ENCODE measurements at places on chromosomes 3 and 15. TPM values are rescaled to one million over a fixed set of nuclear protein-coding genes. Genes with fewer than 3 reads are reported as not detected.

Gene SIDT1
- total RNA-seq: not detected

Gene CNOT10
- total RNA-seq: 15.1 TPM

- no peak for DNase-seq
Observed at GRCh38 chr3:4512895-4513616, 19.9 kb downstream of the ITPR1 start.

GRCh38 chr15:76236350-76236749 lies 74.9 kb downstream of the ETFA start:
- DNase-seq: no peak

- DNase-seq: no peak
Observed at GRCh38 chr3:58508437-58508836, 16.5 kb downstream of the KCTD6 start.

DNA sequence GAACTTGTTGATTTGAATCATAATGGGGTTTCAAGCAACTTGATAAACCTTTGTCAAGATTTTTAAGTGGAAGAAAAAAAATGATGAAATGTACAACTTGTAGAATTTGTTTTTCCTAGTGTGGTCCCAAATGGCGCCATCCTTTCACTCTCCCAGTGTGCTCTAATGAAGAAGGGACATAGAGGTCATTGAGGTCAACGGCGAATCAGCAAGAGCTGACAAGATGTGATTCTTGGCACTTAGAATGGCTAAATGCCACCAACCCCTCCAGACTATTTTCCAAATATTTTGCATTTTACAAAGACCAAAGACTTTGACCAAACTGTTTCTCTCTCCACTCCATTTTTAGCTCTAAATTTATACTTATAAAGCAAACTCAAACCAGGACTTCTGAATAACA lies 320.2 kb upstream of the MME start:
- no peak for DNase-seq

DNA sequence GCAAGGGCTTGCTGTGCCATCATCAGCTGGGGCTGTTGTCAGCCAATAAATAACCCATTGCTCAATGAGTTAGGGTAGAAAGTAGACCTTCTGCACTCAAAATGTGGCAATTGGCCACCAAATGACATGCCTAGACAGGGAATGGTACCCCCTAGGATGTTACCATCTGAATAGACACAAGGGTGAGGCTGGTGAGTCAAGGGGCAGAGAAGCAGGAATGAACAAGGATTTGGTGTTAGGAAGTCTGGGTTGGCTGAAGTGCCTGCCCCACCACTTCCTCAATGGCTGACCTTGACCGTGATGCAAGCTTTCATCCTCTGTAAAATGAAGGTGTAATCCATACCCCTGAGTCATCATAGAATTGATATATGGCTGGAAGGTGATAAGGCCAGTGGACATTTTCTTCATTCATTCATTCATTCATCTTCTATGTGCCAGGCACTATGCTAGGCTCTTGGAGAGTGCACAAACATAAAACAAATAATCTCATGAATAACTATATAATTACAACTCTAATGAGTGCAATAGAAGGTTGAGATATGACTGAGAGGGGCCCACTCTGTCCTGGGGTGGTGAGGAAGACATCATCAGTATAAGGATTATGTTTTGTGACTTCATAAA lies 4.4 kb upstream of the CA12 start:
- no peak for DNase-seq

DNA sequence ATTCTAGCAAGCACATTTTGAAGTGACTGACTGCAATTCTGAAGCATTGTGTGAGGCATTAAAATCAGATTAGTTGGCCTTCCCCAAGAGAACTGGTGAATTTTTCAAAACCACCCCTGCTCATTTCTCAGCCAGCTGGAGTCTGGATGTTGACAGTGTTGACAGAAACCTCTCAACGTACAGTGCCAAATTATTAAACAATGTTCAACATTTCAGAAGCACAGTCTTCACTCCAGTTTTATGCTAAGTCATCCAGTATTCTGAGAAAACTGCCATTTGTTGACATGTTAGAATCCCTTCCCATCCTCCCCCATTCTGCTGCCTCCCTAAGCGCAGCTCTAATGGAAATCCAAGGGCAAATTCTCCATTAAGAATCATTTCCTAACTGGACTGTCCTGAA lies 369.3 kb upstream of the TRIM42 start:
- DNase-seq: no peak

DNA sequence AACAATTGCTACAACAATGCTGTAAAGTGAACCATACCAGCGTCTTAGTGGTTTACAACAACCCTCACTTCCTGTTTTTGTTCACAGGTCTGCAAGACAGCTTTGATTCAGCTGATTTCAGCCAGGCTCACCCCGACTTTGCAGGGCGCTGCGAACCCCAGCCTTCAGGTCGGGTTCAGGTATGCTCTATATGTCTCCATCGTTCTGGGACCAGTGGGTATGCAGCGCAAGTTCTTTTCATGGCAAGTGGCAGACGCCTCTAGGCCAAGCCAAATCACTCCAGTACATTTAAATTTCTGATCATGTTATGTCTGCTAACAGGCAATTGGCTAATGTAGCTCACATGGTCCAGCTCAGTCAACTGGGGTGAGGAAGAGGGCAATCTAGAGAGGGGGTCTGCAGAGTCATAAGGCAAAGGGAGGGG lies 52.4 kb upstream of the RGMA start:
- DNase-seq: no peak
